CD4-positive, alpha-beta T cell (primary cell): ENCODE measurements at places on chromosomes 13 and 19. TPM values are rescaled to one million over a fixed set of nuclear protein-coding genes. Genes with fewer than 3 reads are reported as not detected.

The CGB1 gene
- not detected for total RNA-seq

The CACNG8 gene
- total RNA-seq, result not detected

GRCh38 chr13:42498521-42498920 lies 75.4 kb upstream of the TNFSF11 start:
- H3K4me3 ChIP-seq, result no peak overlapping the region
- peaks cover 12% of the 10 kb centered on the region for H3K4me1 ChIP-seq
- no peak for DNase-seq
- no peaks in the 10 kb centered on the region for H3K27me3 ChIP-seq
- H3K27ac ChIP-seq, result no peak overlapping the region
- H3K36me3 ChIP-seq, result no peaks in the 10 kb centered on the region

The KLF12 gene
- total RNA-seq, result 74.7 TPM

The PDE4A gene
- 1.5 TPM for total RNA-seq

DNA sequence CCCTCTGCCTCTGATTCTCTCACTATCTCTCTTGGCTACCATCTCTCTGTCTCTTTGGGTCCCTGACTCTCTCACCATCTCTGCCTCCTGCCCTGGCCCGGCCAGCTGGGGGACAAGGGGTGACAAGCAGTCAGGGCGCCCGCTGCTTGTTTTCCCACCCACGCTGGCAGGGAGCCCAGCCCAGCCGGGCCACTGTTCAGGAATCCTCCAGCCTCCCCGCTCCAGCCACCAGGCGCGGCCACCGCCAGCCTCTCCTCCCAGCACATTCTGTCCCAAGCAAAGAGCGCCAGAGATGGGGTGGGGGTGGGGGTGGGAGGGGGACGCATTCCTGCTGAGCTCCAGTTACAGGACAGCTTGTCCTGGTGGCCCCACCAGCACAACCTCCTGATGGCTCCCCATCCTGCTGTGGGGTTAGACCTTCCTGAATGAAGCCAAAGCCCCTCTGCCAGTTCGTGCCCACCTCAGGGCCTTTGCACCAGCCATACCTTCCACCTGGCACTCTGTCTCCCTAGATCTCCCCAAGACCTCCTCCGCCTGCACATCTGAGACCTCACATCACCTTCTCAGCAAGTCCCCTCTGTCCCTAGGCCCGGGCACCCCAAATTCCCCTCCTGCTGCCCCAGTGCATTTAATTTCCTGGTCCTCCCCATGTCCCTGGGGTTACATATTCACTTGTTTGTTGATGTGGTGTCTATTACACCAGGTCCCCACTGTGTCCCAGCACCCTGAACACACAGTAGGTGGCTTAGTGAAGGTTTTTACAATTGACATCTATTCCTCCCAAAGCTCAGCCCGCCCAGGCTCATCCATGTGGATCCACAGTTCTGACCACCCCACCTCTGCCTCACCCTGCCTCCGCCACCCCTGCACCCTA lies 12.5 kb downstream of the ARRDC2 start:
- peaks cover 78% of the 10 kb centered on the region for H3K4me1 ChIP-seq
- peaks cover 2% of the 10 kb centered on the region for H3K36me3 ChIP-seq
- no peak overlapping the region for H3K4me3 ChIP-seq
- H3K27ac ChIP-seq, result peak overlapping the region; percentile 58
- DNase-seq, result no peak

The ZNF529 gene
- 42.7 TPM for total RNA-seq

DNA sequence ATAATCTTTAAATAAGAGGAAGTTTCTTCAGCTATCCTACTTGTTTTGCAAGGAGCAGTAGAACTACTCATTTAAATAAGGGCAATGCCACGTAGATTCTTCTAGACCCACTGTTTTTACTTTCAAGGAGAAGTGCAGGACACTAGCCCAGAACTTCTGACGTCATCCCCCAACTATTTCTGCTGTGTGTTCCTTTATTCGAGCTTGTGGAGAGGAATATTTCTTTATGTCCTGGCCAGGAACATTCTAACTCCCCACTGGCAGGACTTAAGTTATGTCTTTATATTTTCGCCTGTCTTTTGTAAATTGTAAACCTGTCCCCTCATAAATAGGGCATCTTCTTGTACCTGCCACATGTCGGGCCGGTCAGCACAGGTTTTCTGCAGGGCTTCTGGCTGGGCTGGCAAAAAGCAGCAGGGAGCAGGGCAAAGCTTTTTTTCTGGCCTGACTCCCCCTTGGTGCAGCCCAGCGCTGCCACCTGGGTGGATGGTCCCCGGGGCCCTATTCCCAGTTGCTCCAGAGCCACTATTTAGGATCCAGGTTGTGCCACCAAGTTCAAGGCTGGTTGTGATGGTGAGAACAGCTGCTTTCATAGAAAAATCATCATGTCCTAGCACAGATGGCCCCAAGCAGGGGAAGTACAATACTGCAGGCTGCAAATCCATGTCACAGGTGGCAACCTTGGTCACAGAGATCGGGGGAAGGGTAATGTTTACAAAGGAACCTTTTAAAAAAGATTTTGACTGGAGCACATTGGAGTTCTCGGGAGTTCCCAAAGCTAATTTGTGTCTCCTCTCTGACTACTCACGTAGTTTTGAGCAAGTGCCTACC lies 1.8 kb downstream of the MBNL2 start:
- no peaks in the 10 kb centered on the region for H3K36me3 ChIP-seq
- peak overlapping the region; percentile 58 for H3K4me3 ChIP-seq
- no peaks in the 10 kb centered on the region for H3K27me3 ChIP-seq
- no peak for DNase-seq
- H3K27ac ChIP-seq, result peak overlapping the region; percentile 77
- H3K4me1 ChIP-seq, result peaks cover 43% of the 10 kb centered on the region

The ONECUT3 gene
- not detected for total RNA-seq

DNA sequence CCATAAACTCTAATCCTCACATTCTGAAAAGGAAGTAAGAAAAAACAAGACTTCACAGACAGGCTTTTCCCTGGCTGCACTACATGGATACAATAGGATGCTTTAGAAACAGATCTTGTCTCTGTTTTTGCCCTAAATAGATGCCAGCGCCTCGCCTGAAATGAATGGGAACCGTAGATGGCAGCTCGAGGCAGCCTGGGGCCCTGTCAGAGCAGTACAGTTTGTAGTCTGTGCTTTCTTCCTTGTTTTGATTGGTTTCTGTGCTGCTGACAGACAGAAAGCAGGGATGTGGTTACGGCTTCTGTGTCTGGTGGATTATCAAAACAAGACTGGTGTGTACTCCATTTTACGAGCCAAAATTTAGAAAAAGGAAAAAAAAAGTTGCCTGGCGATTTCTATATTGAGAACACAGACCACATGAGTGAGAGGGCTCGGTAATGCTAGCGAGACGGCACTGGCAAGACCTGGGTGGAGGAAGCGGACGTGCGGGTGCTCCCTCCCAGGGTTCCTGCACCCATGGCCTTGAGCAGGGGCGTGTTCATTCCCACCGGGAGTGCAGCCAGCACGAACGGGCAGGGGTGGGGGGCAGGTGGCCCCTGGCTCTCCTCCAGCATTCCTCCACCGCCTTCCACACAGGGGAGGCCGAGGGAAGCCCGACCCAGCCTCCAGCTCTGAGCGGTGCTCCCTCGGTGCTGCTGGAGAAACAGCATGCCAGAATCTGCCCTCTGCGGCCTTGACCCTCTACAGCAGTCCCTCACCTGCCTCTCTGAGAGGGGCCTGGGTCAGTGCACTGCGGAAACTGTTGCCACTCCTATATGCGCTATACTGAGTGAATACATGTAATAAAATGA lies 37.6 kb upstream of the C1QTNF9 start:
- peak overlapping the region; percentile 62 for H3K4me3 ChIP-seq
- H3K4me1 ChIP-seq, result peaks cover 83% of the 10 kb centered on the region
- DNase-seq, result peak; percentile 89
- H3K36me3 ChIP-seq, result peaks cover 5% of the 10 kb centered on the region
- no peaks in the 10 kb centered on the region for H3K27me3 ChIP-seq

DNA sequence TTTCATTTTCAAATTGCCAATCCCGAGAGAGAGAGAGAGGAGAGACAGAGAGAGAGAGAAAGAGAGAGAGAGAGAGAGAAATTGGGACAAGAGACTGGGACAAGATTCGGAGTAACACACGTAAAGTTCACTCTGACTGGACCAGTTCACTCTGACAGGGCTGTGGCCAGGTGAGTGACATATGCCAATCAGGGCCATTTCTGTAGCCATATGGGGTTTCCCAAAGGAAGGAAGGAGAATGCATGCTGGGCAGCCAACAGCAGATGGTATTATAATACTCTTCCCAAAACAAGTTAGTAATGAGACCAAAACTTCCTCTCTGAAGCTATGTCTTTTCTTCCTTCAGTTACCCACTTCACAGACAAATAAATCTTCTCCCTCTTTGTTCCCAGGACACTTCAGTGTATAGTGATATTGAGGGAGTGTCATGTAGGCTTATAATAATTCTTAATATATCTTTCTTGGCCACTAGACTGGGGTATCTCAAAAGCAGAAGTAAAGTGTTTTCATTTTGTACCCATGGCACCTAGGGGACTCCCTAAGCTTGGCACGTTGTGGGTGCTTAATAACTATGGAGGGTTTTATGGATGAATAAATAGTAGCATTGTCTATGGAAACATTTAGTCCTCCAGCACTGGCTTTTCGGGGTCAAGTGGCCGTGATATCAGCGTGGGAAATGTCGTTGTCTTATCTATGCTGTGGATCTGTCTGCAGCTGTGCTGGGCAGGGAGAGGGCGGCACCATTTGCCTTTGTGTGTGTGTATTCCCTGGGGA lies 51.6 kb downstream of the SERP2 start:
- no peaks in the 10 kb centered on the region for H3K4me1 ChIP-seq
- no peaks in the 10 kb centered on the region for H3K36me3 ChIP-seq
- no peak overlapping the region for H3K27ac ChIP-seq
- H3K27me3 ChIP-seq, result no peaks in the 10 kb centered on the region

DNA sequence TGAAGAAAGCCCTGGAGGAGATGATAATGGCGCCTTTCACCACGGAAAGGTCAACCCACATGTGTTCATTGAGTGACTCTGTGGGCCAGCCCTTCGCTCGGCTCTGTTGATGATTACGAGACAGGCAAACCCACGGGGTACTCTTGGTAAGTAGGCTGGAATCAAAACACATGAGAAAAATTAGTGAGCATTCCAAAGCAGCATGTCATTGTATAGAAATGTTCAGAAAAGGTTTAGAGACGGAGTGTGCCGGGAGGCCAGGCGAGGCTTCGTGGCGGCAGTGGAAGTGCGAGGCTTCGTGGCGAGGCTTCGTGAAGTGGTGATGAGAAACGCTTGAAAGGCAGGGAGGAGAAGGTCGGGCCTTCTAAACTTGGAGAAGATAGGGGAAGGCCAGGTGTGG lies 144.3 kb downstream of the ZNF536 start:
- H3K27me3 ChIP-seq, result no peaks in the 10 kb centered on the region
- H3K4me1 ChIP-seq, result no peaks in the 10 kb centered on the region
- no peak for DNase-seq
- H3K4me3 ChIP-seq, result no peak overlapping the region
- no peaks in the 10 kb centered on the region for H3K36me3 ChIP-seq

The MISP3 gene
- 0.49 TPM for total RNA-seq

- no peaks in the 10 kb centered on the region for H3K36me3 ChIP-seq
- no peaks in the 10 kb centered on the region for H3K4me1 ChIP-seq
- H3K4me3 ChIP-seq, result no peak overlapping the region
- no peak for DNase-seq
Measured at GRCh38 chr19:16014923-16015804, 61.1 kb upstream of the TPM4 start.

The CFAP97D2 gene
- total RNA-seq, result 0.52 TPM

The APLP1 gene
- not detected for total RNA-seq
